ENCODE measurements at places on chromosomes 2 and 18.

GRCh38 chr18:63141778-63142176 is 177.8 kb downstream of the BCL2 start:
- DNase-seq: peak; percentile 56

GRCh38 chr18:12076424-12077140 is 17.1 kb upstream of the ANKRD62 start:
- peak; percentile 62 for DNase-seq

- peak; percentile 8 for DNase-seq
Observed at GRCh38 chr2:241768251-241768711, 8.3 kb upstream of the GAL3ST2 start.

DNA sequence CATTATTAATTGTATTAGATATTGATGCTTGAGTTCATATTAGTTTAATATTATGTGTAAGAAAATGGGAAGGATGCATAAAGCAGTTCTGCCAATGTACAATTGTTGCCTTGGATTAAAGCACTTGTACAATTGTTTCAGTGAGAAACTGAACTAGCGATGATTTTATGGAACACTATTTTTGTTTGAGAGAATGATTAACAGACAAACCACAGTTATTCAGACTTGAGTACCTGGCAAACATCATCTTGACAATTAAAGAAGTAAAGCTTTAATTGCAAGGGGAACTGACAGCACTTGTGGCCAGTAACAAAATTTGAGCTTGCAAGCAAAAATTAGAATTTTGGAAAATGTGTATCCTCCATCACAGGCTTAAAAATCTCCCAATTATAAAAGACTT is 214.3 kb downstream of the RIT2 start:
- DNase-seq: no peak

GRCh38 chr2:197869501-197870111 is 65.2 kb downstream of the PLCL1 start:
- DNase-seq: peak; percentile 32

GRCh38 chr2:16325016-16325975 is 340.3 kb downstream of the CYRIA start:
- DNase-seq: no peak

DNA sequence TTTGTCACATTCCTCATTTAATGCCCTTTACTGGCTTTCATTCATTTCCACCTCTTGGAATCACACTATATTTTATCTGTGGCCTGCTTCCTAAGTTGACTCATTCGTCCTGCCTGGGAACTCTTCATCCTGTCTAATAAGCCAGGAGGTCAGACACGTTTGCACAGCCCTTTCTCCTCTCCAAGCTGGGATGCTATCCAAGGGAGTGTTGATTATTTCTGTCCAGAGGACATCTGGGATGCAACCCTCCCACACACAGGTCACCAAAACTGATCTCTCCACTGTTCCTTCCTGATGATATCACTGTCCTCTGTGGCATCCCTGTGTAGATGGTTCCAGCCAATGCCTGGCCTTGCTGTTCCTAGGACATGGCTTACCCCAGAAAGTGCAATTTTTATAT is 79.8 kb upstream of the NOSTRIN start:
- DNase-seq: no peak

Data from NB4 (cell line).